Type B pancreatic cell (in vitro differentiated cells): ENCODE measurements at places on chromosomes 12 and 14.

DNA sequence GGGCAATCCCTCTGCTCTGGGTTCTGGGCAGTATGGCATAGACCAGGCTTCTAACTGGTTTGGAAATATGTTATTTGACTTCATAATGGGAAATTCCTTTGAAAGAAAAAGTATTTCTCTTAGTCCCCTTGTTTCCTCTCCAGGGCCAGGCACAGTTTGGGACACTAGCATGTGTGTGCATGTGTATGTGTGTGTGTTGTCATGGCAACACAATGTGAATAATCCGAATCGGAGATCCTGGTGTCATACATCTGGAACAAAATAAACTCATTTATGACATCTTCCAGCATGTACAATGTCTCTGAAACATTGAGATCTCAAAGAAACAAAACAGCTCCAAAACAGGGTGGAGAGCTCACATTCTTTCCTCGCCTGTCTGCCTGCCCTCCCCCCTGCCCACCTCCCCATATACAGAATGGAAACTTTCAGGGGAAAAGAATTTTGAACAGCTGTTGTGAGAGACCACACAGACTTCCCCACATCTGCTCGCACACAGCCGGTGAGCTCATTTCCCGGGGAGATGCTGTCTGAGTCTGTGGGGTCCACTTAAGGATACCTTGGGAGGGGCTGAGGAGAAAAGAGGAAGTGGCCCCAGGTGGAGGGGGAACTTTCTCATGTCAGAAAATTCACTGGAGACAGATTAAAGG is 55.5 kb upstream of the PARP11 start:
- DNase-seq: no peak

- DNase-seq: no peak
These were observed 22.9 kb upstream of the CACNA1C start for GRCh38 chr12:2029851-2030250.

DNA sequence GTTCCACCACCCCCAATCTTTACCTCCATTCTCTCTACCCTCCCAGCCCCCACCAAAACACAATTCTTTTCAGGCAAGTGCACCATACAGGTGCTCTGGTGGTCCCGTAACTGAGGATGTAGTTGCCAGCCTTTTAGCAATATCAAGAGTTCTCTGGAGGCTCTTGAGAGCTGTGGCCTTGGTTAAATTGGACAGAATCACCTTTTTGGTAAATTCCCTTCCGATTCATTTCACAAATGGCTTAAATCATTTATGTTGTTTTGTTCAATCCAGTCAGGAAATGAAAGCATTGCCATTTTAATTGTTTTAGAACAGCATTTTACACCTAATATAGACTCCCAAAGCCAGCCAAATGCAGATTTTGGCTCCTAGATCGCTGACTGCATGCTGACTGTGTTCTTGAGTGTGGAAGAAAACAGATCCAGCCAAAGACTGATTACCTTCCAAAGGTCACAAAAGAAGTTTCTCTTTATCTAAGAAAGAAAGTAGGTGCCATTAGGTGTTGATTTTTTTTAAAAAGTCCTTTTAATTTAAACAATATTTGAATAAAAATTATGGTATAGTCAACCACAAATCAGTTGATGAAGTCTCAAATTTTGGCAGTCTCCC is 25.6 kb downstream of the CRADD start:
- DNase-seq: no peak

DNA sequence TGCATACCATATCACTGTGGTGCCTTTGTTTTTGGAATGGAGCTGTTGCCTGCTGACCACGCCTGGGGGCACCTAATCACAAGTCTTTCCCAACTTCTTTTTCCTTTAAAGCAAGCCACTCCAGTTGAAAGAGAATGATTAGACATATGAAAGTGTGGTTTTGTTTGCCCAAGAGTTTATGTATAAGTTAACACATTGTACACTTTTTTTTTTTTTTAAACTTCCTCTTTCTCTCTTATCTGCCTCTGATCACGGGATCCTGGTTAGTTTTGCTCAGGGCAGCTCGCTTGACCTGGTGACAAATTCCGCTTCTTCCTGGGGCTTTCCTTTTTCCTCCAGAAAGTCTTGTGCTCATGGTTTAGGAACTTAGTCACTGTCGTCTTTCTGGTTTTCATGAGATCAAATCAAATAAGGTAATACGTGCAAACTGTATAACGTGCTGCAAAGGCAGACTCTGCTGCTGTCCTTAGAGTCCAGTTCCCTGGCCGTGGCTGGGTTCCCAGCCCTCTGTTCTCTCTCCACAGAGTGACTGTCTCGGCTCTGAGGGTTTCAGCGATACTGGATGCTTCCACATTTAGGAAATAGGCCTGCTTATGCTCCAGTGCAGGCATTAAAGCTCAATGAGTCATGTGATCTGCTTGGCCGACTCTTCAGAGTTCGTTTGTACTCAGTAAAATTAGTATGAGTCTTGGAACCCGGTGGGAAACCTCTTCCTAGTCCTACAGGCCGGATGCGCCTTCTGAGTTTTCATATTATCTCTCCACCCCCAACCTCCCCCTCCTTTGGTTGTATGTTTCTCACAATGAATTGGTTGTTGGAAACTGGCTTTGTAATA is 15.2 kb downstream of the RASSF3 start:
- no peak for DNase-seq

DNA sequence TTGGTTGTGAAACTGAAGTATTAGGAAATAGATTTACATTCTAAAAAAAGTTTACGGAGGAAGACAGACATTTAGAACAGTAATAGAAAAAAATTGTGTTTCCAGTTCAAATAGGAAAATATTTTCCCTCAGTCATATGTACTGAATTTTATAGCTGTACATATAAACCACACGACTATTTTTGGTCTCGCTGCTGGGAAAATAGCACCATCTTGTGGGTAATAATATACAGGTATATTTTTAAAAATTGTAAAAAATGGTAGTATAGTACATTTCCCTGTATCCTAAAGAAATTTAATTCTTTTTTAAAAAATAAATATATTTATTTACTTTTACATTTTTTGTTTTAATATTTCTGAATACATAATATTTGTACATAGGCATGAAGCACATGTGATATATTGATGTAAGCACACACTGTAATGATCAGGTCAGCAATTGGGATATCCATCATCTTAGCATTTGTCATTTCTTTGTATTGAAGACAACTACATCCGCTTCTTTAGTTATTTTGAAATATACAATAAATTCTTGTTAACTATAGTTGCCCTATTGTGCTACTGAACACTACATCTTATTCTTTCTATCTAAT is 168.6 kb downstream of the ALX1 start:
- DNase-seq: no peak

DNA sequence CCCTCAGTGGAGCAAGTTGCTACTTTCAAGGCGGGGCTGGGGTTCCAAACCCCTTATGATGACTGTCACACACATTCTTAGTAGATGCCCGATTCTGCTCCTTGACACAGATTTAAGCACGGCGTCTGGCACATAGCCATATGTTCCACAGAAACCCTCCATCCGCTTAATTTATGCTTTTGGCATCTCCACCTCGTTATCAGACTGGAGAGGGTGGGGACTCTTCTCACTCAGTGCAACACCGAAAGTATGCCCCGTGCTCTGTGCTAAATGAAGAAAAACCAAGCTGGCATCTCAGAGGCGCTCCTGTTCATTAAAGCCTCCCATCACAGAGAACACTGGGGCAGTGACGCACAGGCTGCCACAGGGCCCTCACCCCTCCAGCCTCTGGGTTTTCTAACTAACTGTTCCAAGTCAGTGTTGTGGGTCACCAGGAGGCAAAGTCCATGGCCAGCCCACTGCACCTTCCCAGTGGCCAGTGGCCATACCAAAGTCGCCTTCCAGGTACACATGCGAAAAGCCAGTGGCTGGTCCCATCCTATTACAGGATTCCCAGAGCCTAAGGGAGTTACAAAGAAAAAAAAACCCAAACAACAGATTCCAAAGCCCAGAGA is 27.3 kb downstream of the CCDC88C start:
- no peak for DNase-seq

DNA sequence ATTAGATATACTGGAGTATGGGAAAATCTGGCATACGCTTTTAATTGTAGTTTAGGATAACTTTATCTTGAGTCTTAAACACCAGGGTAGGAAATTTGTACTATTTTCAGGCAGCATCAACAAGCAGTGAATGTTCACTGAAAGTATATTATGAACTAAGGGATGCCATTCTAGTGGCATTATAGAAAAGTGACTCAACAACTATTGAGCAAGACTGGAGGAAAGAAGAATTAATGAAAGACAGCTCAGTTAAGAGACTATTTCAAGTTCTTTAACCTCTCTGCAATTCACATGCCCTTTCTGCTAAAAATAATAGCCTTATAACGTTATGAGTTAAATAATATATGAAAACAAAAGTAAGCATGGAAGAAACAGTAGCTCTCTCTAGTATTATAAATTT is 343.1 kb downstream of the FSCB start:
- no peak for DNase-seq

- no peak for DNase-seq
These were observed 29.5 kb upstream of the CISTR start for GRCh38 chr12:53781228-53781801.

DNA sequence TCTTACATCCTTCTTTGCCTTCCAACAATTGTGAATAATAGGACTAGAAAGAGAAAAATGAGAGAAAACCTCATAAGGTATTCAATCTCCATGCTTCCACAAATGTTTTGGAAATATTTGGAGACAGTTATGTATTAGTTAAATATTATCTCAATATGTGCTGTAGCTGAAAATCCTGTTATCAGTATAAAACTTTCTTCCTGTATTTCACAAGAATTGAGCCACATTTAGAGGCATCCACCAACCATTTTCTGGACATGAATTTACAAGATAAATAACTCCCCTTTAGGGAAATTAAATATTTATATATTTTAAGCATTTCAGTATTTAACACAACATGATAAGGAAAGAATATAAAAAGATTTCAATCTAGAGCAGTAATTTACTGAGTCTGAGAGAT is 200.3 kb downstream of the GPHN start:
- no peak for DNase-seq

- DNase-seq: no peak
These were observed 36.5 kb downstream of the FBXO33 start for GRCh38 chr14:39395555-39396254.

DNA sequence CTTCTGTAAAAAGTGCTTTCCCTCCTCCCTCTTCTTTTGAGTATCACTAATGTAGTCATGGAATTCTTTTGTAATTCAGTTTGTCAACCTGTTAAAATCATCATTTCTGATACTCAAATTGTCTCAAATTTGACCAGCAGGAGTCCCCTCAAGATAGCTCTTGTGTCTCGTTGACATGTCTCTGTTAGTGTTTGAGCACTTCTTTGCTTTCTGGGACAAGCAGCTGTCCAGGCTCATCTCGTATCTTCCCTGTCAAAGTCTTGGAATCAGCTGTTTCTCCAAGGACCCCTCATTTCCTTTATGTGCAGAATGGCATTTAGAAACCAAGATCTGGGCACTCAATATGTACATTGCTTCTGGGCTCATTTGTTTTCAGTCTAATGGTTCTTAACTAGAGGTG is 10.7 kb downstream of the CIPC start:
- DNase-seq: no peak

DNA sequence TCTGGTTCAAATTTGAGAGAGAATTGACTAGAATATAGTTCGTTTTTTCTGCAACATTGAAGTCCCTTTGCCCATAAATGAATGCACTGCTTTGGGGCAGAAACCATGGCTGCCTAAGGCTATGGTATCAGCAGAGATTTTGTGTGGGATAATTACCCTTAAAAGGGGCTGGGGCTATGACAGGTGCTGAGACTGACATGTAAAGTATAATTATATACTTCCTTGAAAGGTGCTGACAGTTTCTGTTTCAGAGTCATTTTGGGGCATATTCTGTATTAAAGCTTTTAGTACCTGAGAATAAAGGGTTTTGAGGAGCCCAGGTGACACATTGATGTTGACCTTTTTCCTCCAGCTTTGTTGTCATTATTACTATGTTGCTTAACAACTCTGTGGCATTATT is 150.3 kb upstream of the PTPRQ start:
- DNase-seq: no peak

DNA sequence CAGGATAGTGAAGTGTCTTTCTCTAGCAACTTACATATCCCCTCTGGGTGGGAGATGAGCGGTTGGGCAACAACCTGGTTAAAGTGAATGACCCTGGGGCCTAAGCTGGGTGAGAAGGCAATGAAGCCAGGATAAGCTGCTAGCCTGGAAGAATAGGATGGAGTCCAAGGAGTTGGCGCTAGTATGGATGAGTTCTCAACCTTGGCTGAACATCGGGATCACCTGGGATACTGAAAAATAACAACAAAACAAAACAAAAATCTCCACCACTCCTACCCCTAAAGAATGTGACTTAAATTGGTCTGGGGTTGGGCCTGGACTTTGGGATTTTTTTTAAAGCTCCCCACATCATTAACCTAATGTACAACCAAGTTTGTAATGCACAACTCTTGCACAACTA is 4.8 kb upstream of the RPS6KA5 start:
- no peak for DNase-seq

DNA sequence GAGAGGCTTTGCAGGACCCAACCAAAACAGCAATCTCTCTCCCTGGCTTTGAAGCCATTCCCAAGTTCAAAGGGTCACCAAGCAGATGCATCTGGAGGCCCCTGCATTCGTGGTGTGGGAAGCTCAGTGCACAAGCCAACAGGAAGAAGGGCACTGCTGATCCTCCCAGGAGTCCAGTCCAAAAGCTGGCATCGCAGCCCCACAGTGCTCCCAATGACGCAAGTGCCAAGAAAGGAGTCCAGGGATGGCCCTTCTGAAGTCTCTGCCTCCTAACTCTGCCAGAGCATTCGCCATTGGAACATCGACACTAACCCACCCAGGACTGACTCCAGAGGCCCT is 25.1 kb downstream of the PXN start:
- no peak for DNase-seq

DNA sequence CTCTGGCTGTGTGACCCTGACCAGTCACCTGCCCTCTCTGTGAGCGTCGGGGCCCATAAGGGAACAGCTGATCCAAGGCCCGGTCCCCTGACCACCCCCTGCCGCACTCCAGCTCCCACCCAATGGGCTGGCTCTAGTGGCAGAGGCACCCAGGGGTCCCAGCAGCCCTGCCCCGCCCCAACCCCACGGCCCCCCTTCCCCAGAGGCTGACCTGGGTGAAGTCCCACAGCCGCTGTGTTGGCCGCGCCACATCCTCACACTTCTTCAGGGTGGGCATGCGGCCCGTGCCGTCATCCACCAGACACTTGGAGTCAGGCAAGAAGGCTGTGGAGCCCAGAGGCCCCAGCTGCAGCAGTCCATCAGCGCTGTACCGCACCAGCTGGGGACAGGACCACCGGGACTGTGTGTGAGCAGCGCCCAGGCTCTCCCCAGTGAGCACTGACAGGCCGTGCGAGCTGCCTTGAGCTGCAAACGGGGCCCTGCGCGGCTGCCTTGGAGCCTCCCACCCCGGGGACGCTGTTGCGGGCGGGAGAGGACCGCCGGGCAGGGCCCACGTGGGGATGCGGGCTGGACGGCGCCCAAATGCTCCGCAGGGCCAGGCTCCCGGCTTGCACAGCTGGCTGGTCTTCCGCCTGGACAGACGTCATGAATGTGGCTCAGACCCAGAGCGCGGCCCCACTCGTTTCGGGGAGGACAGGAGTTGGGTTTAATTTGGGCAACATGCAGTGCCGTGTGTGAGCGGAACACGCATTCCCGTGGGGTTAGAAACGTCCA is 53.5 kb downstream of the NOC4L start:
- DNase-seq: no peak
